Glutamatergic neuron (in vitro differentiated cells): ENCODE measurements at places on chromosomes 3 and 15. TPM values are rescaled to one million over a fixed set of nuclear protein-coding genes. Genes with fewer than 3 reads are reported as not detected.

C3orf38 gene
- total RNA-seq: 26.0 TPM

GRAMD2A gene
- total RNA-seq: not detected

CCDC9B gene
- total RNA-seq: 0.49 TPM

PLCH1 gene
- total RNA-seq: 1.1 TPM

DNA sequence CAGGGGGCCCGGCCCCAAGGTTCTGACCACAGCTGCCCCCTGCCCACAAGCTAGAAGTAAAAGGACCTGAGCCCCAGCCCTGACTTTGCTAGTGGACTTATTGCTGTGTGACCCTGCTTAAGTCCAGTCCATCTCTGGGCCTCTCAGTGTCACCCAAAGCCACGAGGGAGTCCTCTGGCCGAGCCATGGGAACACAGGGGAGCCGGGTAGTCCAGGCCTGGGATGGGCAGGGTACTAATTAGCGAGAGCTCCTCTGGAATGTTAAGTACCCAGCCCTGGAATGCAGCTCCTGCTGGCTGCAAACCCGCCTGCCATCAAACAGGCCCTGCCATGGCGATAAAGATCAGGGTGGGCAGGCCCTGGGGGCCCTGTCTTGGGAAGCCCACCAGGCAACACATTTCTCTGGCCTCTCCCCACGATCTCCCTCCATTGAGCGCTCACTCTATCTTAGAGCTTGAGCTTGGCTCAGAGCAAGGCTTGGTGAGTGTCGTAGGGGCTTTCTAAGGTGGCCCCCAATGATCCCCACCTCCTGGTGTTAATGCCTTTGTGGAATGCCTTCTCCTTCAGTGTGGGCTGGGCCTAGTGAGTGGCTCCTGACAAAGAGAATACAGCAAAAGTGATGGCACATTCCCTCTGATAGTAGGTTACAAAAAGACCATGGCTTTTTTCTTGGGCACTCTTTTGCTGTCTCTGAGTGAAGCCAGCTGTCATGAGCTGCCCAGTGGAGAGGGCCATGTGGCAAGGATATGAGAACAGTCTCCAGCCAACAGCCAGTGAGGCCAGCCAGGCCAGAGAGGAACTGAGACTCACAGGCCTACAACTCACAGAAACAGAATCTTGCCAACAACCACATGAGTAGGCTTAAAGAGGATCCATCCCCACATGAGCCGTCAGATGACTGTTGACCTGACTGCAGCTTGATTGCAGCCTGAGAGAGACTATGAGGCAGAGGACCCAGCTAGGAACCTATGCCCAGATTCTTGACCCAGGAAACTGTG lies 133.1 kb downstream of the SMAD6 start:
- DNase-seq: no peak

- peak; percentile 76 for DNase-seq
These were observed 108.8 kb downstream of the KLF13 start for GRCh38 chr15:31435261-31435911.

FANCD2OS gene
- not detected for total RNA-seq

DNA sequence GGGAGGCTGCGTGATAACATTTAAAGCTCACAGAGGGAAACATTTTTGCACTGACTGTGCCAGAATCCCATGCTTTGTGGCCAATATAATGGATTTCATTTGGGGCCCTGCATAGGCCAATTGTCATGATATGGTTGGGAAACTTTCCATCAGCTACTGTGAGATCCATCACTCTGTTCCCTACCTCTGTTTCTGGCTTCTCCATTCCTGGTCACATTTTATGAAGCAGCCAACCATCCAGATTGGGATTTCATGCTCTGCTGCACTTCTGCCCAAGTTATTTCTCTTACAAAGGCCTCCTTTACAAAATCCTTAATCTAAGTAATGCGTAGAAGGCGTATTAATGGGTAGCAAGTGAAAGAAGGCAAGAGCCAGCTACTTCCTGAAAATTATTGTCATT lies 221.1 kb downstream of the LRTM1 start:
- DNase-seq: no peak

FAM107A gene
- not detected for total RNA-seq
